ENCODE measurements at places on chromosomes 16 and 17.

- no peak for DNase-seq
Observed at GRCh38 chr16:814974-815373, 14.4 kb upstream of the GNG13 start.

DNA sequence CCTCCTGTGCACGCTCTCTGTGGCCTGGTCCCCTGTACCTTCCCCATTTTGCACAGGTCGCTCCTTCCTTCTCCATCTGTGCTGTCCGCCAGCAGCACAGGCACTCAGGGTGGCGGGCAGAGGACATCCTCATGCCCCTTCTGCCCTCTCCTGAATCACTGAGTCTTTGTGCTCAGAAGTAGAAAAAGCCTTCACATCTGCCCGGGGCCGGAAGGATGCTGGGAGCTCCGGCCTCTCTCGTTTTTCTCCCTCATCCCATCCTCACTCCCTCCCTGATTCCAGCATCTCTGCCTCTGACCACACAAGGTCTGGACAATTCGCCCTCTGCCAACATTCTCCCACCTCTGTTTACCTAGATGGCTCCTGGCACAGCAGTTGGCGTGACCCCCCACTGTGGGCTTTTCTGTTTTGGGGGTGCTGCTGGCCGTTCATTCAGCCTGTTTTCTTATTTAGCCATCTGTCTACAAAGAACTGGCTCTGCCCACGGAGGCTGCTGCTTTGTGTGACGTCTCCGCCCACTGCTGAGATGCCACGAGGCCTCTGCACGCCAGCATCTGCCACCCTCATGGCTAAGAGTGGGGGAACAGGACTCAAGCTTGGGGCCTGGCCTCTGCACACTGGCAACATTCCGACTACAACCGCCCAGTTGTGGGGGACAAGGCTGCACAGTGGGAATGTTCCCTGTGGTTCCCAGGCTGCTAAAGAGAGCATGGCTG lies 36.7 kb downstream of the SEC14L5 start:
- DNase-seq = no peak

- DNase-seq = no peak
Observed at GRCh38 chr16:77452243-77452642, 17.4 kb upstream of the ADAMTS18 start.

GRCh38 chr16:11672206-11673090 lies 4.2 kb downstream of the SNN start:
- no peak for DNase-seq

DNA sequence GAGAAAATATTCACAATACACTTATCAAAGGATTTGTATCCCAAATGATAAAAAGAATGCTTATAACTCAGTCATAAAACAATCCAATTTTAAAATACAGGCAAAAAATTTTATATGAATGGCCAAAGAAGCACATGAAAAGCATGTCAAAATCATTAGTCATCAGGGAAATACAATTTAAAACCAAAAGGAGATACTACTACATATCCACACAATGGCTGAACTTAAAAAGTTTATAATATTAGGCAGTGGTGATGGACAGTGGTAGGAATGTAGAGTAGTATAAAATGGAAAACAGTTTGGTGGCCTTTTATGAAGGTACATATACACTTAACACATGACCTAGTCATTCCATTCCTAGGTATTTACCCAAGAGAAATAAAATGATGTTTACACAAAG lies 12.2 kb downstream of the CMC2 start:
- DNase-seq = no peak

DNA sequence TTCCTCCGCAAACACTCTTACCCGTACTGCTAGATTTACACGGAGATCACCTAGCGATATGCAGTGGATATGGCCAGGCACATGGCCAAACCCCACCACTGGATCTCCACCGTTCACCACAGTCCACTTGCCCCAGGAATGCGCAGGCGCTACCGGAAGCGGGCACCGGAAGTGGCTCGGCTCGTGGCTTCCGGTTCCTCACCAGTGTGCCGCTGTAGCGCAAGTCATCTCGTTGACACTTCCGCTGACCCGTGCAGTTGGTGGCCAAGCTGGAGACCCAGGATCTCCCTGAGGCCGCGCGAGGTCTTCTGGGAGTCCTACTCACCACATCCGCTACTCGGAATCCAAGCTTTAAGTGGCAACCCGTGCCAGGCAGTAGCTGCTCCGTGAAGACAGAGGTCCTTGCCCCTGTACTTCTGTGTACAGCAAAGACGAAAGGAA lies 11.5 kb downstream of the ZNF597 start:
- no peak for DNase-seq

GRCh38 chr16:89117975-89118289 lies 24.3 kb downstream of the ACSF3 start:
- no peak for DNase-seq

- no peak for DNase-seq
Observed at GRCh38 chr17:79201119-79201518, 126.5 kb downstream of the ENGASE start.

GRCh38 chr16:12757546-12757945 lies 46.1 kb downstream of the CPPED1 start:
- no peak for DNase-seq

GRCh38 chr17:44210342-44211192 lies 8.9 kb downstream of the UBTF start:
- no peak for DNase-seq

- no peak for DNase-seq
Observed at GRCh38 chr16:4870138-4870671, 22.9 kb downstream of the UBN1 start.

DNA sequence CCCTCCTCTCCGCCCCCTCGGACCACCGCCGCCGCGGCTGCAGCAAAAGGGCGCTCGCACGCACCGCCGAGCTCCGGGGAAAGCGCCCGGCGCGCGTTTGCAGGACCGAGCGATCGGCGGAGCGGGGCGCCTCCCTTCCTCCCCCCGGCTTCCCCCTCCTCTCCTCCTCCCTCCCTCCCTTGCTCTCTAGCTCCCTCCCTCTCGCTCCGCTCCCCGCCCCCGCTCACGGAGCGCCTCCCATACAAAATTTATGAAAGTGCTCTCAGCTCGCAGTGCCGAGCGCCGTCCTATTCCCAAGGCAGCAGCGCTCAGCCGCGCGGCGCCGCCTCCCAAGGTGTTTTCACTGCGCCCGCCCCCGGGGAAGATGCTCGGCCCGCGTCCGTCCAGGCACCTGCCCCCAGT lies at the start of gene RTN4RL1:
Gene RTN4RL1 (minus strand): TSS at position 115 of the 402 bp plus-strand sequence. CDS start 469 bp downstream, outside the sequence.
- no peak for DNase-seq

DNA sequence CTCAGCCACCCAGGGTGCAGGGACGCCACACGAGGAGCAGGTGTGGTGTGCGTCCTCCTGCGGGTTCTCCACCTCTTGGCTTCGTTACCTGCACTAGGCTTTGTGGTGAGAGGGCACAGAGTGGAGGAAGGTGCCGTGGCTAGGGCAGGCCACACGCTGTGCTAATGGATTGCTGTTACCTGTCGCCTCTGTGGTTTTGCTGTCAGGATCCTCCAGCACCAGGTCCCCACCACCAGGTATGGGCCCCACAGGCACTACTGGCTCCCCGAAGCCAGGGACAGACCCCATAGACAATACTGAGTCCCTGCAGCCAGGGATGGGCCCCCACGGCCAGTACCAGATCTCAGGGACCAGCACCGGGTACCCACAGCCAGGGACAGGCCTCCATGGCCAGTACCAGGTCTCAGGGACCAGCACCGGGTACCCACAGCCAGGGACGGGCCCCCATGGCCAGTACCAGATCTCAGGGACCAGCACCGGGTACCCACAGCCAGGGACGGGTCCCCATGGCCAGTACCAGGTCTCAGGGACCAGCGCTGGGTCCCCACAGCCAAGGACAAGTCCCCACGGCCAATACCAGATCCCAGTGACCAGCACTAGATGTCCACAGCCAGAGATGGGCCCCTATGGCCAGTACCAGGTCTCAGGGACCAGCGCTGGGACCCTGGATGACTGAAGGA lies 315.6 kb downstream of the SEC14L1 start:
- no peak for DNase-seq

DNA sequence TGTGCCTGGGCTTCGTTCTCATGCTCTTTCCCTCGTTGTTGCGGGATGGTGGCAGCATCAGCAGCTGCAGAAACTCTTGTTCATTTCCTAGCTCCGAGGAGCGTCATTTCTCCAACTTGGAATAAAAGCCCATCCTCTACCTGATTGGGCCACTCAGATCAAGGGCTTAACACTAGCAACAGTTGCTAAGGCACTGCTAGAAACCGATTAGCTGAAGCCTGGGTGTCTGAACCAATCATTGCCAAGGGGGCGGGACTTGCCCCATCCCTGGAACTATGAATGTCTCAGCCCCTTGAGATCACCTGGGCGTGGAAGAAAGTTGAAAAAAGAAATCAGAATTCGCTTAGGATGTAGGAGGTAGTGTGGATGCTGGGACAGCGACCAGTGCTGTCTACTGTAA lies 145.3 kb downstream of the FOXL1 start:
- DNase-seq = no peak

- no peak for DNase-seq
Observed at GRCh38 chr16:23365602-23366240, 63.6 kb downstream of the SCNN1B start.

- no peak for DNase-seq
Observed at GRCh38 chr16:38941-39892, 14.2 kb downstream of the POLR3K start.

GRCh38 chr17:78969865-78970264 lies 9.9 kb downstream of the LGALS3BP start:
- DNase-seq = no peak

DNA sequence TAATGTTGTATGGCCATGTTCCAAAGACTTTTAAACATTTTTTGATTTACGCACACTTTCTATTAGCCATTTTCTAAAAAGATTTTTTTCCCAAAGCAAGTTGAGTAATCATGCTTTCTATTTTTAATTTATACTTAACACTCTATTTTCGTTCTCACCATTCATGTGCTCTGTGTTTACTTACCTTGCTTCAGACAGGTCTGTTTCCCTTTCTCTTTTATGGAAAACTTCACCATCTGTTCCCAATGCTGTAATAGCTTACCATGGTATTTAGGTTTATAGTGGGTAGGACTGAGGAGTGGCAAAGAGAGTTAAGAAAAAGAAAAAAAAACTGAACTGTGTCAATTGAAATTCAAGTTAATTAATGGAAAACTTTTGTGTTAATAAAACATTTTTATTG lies 37.5 kb upstream of the KCNJ16 start:
- DNase-seq = no peak

DNA sequence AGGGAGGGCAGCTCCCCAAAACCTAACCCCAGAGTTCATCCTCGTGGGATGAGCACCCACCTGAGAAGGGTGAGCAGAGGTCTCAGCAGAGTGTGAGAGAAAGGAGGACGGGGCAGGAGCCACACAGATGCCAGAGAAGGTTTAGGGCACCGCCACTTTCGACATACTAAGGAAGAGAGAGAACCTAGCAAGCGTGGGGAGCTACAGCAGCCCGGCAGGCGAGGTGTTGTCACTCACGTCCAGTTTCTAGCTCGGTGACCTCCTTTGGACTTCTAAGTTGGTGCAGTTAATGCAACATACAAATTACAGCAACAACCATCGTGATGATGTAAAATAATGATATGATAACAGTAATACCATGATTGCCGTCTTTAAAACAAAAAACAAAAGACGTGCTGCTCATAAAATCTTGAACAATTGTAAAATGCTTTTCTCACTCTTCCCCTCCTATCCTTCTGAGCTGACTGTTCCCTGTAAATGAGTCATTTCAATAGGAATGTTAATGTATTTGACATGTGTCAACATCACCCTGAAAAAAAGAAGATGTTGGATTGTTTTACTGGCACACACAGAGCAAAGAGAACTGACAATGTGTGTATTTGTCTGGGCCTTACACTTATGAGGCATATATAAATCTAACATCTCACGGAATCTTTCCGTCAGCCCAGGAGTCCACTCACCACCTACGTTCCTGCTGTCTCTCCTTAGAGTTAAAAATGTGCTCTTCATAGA lies 158.2 kb upstream of the MAF start:
- no peak for DNase-seq
